Airway epithelial cell (primary cell): ENCODE measurements at places on chromosomes 3 and 15. TPM values are rescaled to one million over a fixed set of nuclear protein-coding genes. Genes with fewer than 3 reads are reported as not detected.

Gene DBR1
- 8.5 and 11.9 TPM in 2 replicates for total RNA-seq

Gene CIB2
- 4.5 and 9.4 TPM in 2 replicates for total RNA-seq

Gene C3orf52
- total RNA-seq, result 7.2 and 8.8 TPM in 2 replicates

Gene GOLGB1
- 16.2 and 23.5 TPM in 2 replicates for total RNA-seq

Gene REC114
- total RNA-seq, result not detected in 2 replicates

Gene GRIP2
- total RNA-seq, result 0.28 TPM in 1 of 2 replicates, not detected in the other

Gene SLC4A7
- total RNA-seq, result 65.2 and 67.1 TPM in 2 replicates

Gene THRB
- 2.0 and 2.8 TPM in 2 replicates for total RNA-seq

Gene SKOR1
- 0.19 TPM in 1 of 2 replicates, not detected in the other for total RNA-seq
